Fibroblast of villous mesenchyme (primary cell): ENCODE measurements at places on chromosomes 1 and 21. TPM values are rescaled to one million over a fixed set of nuclear protein-coding genes. Genes with fewer than 3 reads are reported as not detected.

Gene ABCA4
- total RNA-seq, result 0.43 and 0.64 TPM in 2 replicates

Gene MYCL
- total RNA-seq, result under 0.01 TPM in 1 of 2 replicates, not detected in the other

Gene CTTNBP2NL
- total RNA-seq, result 20.9 and 30.2 TPM in 2 replicates

Gene PDE9A
- 3.9 and 9.5 TPM in 2 replicates for total RNA-seq

Gene ABCG1
- total RNA-seq, result 0.43 and 0.97 TPM in 2 replicates

Gene KPNA6
- total RNA-seq, result 61.8 and 96.7 TPM in 2 replicates

Gene RAB25
- total RNA-seq, result not detected in 2 replicates

Gene PPP1R12B
- 21.6 and 22.9 TPM in 2 replicates for total RNA-seq

Gene SZT2
- total RNA-seq, result 35.4 and 38.7 TPM in 2 replicates

GRCh38 chr1:159817276-159818041 lies 9.2 kb upstream of the SLAMF8 start:
- no peak for DNase-seq

DNA sequence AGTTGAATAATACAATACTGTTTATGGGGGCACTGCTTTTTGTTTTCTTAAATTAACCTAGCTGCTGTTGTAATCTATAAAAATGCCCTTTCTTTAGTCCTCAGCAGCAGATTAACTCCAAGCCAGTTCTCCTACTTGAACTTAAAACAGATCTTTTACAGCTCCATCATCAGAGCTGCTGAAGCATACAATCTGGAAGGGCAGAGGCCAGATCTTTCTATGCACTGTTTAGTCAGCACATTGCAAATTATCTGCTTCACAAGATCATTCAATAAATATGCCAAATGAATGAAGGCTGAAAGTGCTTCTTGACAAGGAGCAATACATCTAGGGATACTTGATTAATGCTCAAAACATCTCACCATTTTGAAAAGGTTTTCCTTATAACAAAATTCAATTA lies 115.8 kb downstream of the PLPPR5 start:
- no peak for DNase-seq

DNA sequence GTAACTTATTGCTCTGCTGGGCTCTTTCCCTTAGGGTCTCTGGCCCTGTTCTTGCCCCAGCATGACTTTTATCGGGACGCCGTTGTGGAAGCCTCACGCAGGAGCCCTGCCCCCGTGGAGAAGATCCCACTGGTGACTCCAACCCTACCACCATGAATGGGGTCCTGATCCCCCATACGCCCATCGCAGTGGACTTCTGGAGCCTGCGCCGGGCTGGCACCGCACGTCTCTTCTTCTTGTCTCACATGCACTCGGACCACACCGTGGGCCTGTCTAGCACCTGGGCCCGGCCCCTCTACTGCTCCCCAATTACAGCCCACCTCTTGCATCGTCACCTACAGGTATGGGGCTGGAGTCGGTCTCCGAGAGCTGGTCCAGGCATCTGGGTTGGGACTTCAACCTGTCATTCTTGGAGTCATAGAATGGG lies 322 bp downstream of the DCLRE1B start:
- DNase-seq, result no peak

- DNase-seq, result peak; percentile 37
These were observed 22.9 kb downstream of the NIPAL3 start for GRCh38 chr1:24438423-24438901.

DNA sequence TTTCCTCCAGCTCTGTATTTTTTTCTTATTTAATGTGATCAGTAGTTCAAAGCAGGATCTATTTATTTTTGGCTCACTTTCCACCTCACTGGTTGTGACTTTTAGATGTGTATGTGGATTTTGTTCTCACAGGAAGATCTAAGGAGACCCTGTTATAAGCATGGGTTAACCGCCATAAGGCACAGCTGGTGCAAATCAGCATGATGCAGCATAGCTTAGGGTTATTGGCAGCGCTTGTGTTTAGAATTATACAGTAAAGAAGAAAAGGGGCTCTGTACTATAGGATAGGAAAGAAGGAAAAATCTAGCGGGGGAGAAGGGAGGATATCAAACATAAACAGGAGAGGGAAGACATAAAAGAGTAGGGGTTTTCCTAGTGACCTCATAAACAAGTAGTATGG lies 26.9 kb upstream of the RGL1 start:
- DNase-seq, result no peak

DNA sequence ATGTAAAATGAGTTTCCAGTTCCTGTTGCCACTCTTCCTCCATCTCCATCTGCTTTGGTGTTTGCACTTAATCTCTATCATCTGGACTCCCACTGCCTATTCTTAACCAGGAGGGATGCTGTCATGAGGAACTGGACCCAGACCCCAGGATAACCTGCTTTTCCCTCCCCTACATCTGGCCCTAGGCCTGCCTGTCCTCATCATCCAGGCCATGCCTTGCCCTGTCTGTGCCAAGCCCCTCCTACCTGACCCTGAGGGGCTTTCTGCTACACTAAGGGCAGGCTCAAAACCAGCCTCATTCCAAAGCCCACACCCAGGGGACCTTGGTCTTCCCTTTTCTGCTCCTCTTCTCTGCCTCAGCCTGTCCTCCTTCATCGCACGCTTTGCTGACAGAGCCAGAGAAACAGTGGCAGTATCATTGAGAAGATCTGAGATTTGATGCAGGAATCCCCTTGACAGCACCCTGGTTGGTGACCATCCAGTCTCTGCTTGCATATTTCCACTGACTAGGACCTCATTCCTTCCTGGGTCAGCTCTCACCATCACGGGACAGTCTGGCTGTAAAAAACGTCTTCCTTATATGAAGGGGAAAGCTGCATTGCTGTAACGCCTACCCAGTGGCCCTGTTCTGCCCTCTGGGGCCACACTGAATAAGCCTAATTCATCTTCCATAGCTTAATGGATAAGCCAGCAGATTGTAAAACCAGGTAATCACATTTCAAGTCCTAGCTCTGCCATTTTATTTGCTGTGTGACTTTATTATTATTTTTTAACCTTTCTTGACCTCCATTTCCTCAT lies 38.8 kb downstream of the PLXNA2 start:
- DNase-seq, result no peak

- no peak for DNase-seq
These were observed 1009.9 kb downstream of the PLA2G4A start for GRCh38 chr1:187838335-187839293.

- DNase-seq, result peak; percentile 43
These were observed at the start of gene ZBTB8B for GRCh38 chr1:32464716-32465577. Gene ZBTB8B (plus strand): TSS chr1:32465072. CDS start chr1:32470625, 5,553 bp downstream.

DNA sequence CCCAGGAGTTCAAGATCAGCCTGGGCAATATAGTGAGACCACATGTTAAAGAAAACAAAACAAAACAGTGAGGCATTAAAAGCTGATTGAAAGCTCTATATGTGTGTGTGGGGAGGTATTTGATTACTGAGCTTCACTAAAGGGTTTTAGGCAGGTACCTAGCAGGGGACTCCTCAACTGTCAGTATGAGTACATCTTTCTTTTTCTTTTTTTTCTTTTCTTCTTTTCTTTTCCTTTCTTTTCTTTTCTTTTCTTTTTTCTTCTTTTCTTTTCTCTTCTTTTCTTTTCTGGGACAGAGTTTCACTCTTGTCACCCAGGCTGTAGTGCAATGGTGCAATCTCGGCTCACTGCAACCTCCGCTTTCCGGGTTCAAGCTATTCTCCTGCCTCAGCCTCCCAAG lies 8.5 kb upstream of the MYCL start:
- no peak for DNase-seq

DNA sequence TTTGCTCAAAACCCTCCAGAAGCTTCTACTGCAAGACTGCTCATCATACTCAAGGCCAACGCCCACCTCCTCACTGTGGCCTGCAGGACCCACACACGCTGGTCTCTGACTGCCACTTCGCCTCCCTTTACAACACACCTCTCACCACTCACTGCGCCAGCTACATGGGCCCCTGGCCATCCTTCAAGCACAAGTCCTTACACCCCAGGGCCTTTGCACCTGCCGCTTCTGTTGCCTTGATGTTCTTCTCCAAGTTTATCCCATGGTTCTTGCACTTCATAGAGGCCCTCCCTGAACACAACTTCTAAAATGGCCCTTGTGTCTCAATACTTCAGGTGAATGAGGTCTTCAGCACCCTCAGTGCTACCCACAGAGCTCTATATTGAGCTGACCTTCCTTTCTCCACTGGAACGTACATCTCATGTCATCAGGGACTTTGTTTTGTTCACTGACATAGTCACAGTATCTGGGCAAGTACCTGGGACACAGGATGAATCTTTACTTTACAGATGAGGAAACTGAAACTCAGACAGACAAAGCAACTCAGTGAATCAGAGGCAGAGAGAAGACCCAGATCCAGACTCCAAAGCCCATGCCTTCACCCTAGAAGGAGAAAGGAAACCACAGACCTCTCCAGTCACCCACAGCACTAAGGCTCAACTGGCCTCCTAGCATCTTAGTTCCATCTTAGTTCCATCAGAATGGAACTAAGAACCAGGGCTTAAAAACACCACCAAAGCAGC lies 34.7 kb upstream of the CLSTN1 start:
- no peak for DNase-seq

DNA sequence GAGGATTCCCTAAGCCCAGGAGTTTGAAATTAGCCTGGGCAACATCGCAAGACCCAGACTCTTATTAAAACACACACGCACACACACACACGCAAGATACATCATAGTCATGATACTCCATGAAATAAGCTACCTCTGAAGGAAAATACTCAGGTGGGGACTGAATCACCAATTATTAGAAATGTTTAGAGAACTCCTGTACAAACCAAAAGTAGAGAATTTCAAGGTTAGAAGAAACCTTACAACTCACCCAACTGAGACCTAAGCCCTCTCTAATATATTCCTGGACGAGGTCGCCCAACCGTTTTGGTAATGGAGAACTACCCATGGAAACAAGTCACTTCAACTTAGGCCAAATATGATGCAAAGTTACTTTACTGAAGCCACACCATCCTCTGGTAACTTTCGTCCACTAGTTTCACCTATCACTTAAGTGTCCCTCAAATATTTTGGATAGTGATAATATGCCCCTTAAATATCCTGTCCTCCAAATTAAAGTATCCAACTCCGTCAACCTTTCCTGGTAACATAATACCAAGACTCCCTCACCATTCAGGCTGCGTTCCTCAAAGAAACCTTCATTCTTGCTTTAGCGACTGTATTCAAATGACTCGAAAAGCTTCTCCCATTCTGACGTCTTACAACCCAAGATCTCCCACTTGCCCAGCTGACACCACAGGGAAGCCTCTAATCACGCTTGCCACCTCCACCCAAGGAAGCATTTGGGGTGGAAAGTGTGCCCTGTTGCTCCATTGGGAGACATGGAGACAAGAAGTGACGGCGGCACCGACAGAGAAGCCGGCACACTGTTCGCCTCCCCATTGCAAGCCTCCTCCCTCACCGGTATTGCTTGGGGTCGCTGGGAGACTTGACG lies 856 bp downstream of the NRDC start:
- peak; percentile 63 for DNase-seq
